ENCODE measurements at places on chromosomes 13 and 19. TPM values are rescaled to one million over a fixed set of nuclear protein-coding genes. Genes with fewer than 3 reads are reported as not detected.

The TEX30 gene
- 35.0 TPM for total RNA-seq

The NLRP7 gene
- total RNA-seq, result not detected

The HSD17B14 gene
- total RNA-seq, result 0.63 TPM

The NANOS3 gene
- total RNA-seq, result 0.65 TPM

The F7 gene
- total RNA-seq, result not detected

The FUT1 gene
- 0.45 TPM for total RNA-seq

- no peak overlapping the region for H3K27ac ChIP-seq
- no peak overlapping the region for H3K4me3 ChIP-seq
- DNase-seq, result no peak
- H3K4me1 ChIP-seq, result peaks cover 28% of the 10 kb centered on the region
These were observed 7.1 kb downstream of the RBM26 start for GRCh38 chr13:79398915-79399314.

DNA sequence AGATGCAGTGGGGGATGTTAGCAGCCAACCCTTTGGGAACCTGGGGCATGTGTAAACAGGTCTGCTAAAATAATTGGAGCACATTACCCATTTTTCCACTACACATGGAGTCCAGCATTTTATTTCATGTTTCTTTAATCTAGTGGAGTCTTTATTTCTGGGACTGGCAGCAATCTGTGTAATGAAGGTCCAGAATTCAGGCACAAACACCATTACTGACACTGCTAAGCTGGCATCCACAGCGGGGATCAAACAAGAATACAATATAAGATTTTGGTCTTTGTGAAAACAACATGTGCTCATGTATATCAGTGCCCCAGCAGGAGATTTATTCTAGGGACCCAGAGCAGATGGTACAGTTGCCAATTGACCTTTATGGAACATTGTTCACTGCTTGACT lies 1587.0 kb upstream of the PRR20A start:
- H3K4me1 ChIP-seq, result no peaks in the 10 kb centered on the region
- H3K4me3 ChIP-seq, result no peak overlapping the region
- H3K36me3 ChIP-seq, result no peaks in the 10 kb centered on the region
- H3K27me3 ChIP-seq, result no peaks in the 10 kb centered on the region

DNA sequence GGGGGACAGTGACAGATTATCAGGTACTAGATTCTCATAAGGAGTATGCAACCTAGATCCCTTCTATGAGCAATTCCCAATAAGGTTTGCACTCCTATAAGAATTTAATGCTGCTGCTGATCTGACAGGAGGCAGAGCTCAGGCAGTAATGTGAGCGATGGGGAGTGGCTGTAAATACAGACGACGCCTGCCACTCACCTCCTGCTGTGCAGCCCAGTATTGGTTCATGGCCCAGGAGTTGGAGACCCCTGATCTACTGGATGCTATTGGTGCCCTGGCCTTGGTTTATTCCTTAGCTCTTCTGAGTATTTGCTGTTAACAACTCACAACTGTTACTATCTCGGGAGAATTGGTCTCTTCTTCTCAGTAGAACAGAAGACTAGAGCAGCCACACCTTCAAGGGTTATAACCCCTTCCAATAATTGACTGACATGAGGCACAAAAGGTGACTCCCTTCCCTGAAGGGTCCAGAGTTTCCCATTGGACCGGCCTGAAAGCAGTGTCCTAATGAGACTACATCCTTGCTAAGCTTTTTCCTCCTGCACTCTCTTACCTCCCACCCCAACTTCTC lies 35.0 kb upstream of the RBM26 start:
- DNase-seq, result no peak
- no peaks in the 10 kb centered on the region for H3K36me3 ChIP-seq
- peaks cover 7% of the 10 kb centered on the region for H3K4me1 ChIP-seq
- no peaks in the 10 kb centered on the region for H3K27me3 ChIP-seq
- H3K27ac ChIP-seq, result no peak overlapping the region

GRCh38 chr13:95494082-95494681 lies 58.3 kb upstream of the CLDN10 start:
- H3K36me3 ChIP-seq, result no peaks in the 10 kb centered on the region
- H3K27me3 ChIP-seq, result peaks cover 6% of the 10 kb centered on the region
- no peak overlapping the region for H3K27ac ChIP-seq
- no peak overlapping the region for H3K4me3 ChIP-seq
- no peak for DNase-seq
- no peaks in the 10 kb centered on the region for H3K4me1 ChIP-seq

- H3K4me3 ChIP-seq, result no peak overlapping the region
- peaks cover 2% of the 10 kb centered on the region for H3K4me1 ChIP-seq
- no peaks in the 10 kb centered on the region for H3K36me3 ChIP-seq
These were observed 41.9 kb downstream of the CERS4 start for GRCh38 chr19:8251025-8251472.

- H3K27ac ChIP-seq, result no peak overlapping the region
- H3K27me3 ChIP-seq, result peaks cover 2% of the 10 kb centered on the region
- H3K4me3 ChIP-seq, result no peak overlapping the region
- no peaks in the 10 kb centered on the region for H3K4me1 ChIP-seq
- DNase-seq, result no peak
These were observed 396.5 kb downstream of the IRS2 start for GRCh38 chr13:109389892-109390345.

- H3K27ac ChIP-seq, result no peak overlapping the region
- H3K27me3 ChIP-seq, result no peaks in the 10 kb centered on the region
- no peaks in the 10 kb centered on the region for H3K36me3 ChIP-seq
- H3K4me1 ChIP-seq, result no peaks in the 10 kb centered on the region
These were observed 222.9 kb upstream of the HTR2A start for GRCh38 chr13:47119575-47120235.

- H3K36me3 ChIP-seq, result no peaks in the 10 kb centered on the region
- H3K27me3 ChIP-seq, result peaks cover 27% of the 10 kb centered on the region
- H3K4me3 ChIP-seq, result no peak overlapping the region
- DNase-seq, result peak; percentile 9
- H3K27ac ChIP-seq, result no peak overlapping the region
These were observed 54.7 kb downstream of the C13orf46 start for GRCh38 chr13:113918981-113919701.

- DNase-seq, result no peak
- H3K27ac ChIP-seq, result no peak overlapping the region
- H3K4me1 ChIP-seq, result no peaks in the 10 kb centered on the region
- H3K27me3 ChIP-seq, result no peaks in the 10 kb centered on the region
- no peaks in the 10 kb centered on the region for H3K36me3 ChIP-seq
- H3K4me3 ChIP-seq, result no peak overlapping the region
These were observed 599.7 kb upstream of the SLITRK1 start for GRCh38 chr13:84481958-84482357.

GRCh38 chr13:48818495-48819356 lies 157.0 kb upstream of the FNDC3A start:
- no peaks in the 10 kb centered on the region for H3K36me3 ChIP-seq
- DNase-seq, result no peak
- H3K4me1 ChIP-seq, result peaks cover 12% of the 10 kb centered on the region
- no peaks in the 10 kb centered on the region for H3K27me3 ChIP-seq
- no peak overlapping the region for H3K4me3 ChIP-seq
- H3K27ac ChIP-seq, result no peak overlapping the region

DNA sequence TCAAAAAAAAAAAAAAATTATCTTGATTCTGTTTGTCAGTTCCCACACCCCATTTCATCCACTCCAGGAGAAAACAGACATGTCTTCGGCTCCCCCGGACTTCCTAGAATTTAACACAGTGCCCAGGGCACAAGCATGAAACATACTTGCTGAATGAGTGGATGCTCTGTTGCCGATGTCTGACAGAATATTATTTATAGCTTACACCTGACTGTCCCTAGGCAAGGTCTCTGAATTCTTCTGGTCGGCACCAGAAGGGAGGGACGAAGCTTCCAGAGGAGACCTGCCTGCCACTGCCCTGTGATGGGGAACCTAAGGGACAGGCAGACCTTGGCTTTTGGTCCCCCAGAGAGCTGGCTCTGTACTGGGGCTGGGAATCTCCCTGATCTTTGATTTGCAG lies 43.9 kb upstream of the PEG3 start:
- H3K27ac ChIP-seq, result no peak overlapping the region
- H3K4me1 ChIP-seq, result no peaks in the 10 kb centered on the region
- no peak overlapping the region for H3K4me3 ChIP-seq
- DNase-seq, result no peak
- H3K36me3 ChIP-seq, result peaks cover 3% of the 10 kb centered on the region

DNA sequence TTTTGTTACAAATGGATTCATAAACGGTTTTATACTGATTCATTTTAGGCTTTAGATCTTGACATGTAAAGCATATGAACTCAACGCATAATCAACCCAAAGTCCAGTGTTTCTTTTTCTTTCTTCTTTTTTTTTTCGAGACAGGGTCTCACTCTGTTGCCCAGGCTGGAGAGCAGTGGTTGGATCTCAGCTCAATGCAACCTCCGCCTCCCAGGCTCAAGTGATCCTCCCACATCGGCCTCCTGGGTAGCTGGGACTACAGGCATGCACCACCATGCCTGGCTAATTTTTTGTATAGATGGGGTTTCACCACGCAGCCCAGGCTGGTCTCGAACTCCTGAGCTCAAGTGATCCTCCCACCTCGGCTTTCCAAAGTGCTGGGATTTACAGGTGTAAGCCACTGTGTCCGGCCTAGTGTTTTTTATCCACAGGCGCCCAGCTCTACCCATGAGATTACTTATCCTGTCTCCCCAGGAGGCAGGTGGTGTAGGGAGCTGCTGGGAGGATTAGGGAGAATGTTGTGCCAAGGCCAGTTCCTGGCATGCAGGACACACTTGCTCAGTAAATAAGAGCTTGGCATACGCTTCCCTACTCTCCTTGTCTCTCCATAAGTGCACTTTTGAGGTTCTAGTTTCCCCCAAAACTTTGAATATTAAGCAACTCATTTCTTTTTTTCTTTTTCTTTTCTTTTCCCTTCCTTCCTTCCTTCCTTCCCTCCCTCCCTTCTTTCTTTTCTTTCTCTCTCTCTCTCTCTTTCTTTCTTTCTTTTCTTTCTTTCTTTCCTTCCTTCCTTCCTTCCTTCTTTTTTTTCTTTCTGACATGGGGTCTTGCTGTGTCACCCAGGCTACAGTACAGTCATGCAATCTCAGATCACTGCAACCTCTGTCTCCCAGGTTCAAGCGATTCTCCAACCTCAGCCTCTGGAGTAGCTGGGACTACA lies 4.8 kb upstream of the CEBPA start:
- H3K27ac ChIP-seq, result no peak overlapping the region
- H3K4me1 ChIP-seq, result no peaks in the 10 kb centered on the region
- H3K4me3 ChIP-seq, result no peak overlapping the region
- H3K27me3 ChIP-seq, result peaks cover 23% of the 10 kb centered on the region
- no peak for DNase-seq

- H3K4me1 ChIP-seq, result peaks cover 24% of the 10 kb centered on the region
- peak overlapping the region; percentile 30 for H3K27ac ChIP-seq
- H3K36me3 ChIP-seq, result peaks cover 36% of the 10 kb centered on the region
- no peaks in the 10 kb centered on the region for H3K27me3 ChIP-seq
These were observed 2.0 kb upstream of the SYCE2 start for GRCh38 chr19:12921047-12921446.

GRCh38 chr19:31427857-31428256 lies 78.6 kb upstream of the TSHZ3 start:
- no peak overlapping the region for H3K4me3 ChIP-seq
- H3K36me3 ChIP-seq, result no peaks in the 10 kb centered on the region
- DNase-seq, result no peak
- H3K4me1 ChIP-seq, result no peaks in the 10 kb centered on the region
- H3K27ac ChIP-seq, result no peak overlapping the region
- no peaks in the 10 kb centered on the region for H3K27me3 ChIP-seq

DNA sequence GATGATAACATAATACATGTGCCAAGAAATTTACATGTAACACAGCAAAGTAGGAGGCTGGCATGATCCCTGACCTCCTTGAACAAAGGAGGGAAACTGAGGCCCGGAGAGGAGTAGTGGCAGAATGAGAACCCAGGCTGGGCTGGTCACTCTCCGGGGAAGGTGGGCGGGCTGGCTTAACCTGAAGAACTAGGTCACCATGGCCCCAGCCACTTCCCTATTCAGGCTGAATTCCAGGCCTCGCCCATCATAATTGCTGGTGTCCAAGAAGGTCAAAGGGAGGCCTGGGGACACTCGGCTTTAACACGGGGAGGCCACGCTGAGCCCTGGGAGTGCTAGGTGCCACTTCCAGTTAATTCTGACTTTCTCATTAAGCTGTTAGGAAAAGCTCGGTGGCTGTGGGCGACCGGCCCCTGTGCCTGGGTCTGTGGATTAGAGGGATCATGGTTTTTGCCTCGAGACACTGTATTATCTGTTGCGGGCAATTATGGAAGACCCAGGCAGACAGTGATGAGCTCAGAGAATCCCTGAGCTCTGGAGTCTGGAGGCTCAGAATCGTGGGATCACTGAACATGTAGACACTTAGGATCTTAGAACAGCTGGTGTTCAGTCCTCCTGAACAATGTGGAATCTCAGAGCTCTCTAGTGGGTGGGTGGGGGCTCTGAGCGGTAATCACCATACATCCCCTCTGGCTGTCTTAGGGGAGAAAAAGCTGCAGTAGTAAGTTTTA lies 5.0 kb upstream of the TINCR start:
- no peak overlapping the region for H3K27ac ChIP-seq
- no peak overlapping the region for H3K4me3 ChIP-seq
- DNase-seq, result no peak
- H3K4me1 ChIP-seq, result peaks cover 5% of the 10 kb centered on the region
- H3K27me3 ChIP-seq, result peaks cover 4% of the 10 kb centered on the region

DNA sequence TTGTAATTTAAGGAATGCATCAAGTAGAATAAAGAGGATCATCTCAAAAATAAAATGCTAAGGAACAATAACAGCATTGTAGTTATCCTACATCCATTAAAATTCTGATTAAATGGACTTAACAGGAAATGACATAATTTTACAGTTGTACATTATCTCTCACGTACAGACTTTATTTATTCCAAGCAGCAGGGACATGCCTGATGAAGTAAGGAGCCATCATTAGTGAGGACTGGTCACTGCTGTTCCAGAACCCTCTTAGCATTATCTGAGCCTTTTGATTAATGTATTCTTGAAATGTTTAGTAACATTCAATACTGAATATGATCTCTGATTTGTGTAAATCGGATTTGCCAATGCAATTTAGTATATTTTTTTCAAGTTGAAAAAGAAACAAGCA lies 516.1 kb downstream of the DACH1 start:
- H3K27ac ChIP-seq, result no peak overlapping the region
- DNase-seq, result no peak
- H3K36me3 ChIP-seq, result no peaks in the 10 kb centered on the region
- no peaks in the 10 kb centered on the region for H3K27me3 ChIP-seq

GRCh38 chr13:114282041-114282670 lies 755 bp downstream of the UPF3A start:
- H3K27me3 ChIP-seq, result no peaks in the 10 kb centered on the region
- no peak for DNase-seq
- peaks cover 48% of the 10 kb centered on the region for H3K4me1 ChIP-seq
- H3K27ac ChIP-seq, result peak overlapping the region; percentile 85
- H3K4me3 ChIP-seq, result peak overlapping the region; percentile 77

- no peak overlapping the region for H3K4me3 ChIP-seq
- no peaks in the 10 kb centered on the region for H3K4me1 ChIP-seq
- H3K27me3 ChIP-seq, result no peaks in the 10 kb centered on the region
- no peaks in the 10 kb centered on the region for H3K36me3 ChIP-seq
- no peak overlapping the region for H3K27ac ChIP-seq
These were observed 58.8 kb downstream of the SLC10A2 start for GRCh38 chr13:103007427-103007762.

DNA sequence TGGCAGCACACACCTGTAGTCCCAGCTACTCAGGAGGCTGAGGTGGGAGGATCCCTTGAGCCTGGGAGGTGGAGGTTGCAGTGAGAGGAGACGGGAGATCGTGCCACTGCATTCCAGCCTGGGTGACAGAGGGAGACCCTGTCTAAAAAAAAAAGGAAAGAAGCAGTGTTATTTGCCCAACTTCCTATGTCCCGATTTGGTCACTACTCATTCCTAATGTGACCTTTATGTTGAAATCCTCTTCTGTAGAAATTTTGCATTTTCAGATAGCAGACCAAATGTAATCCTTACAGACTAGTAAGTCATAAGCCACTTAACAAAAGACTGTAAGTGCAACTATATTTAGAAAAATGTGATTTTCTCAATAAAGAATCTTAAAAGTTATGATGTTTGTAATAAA lies 18.2 kb upstream of the STK24 start:
- H3K4me3 ChIP-seq, result no peak overlapping the region
- no peak for DNase-seq
- H3K36me3 ChIP-seq, result no peaks in the 10 kb centered on the region
- peaks cover 13% of the 10 kb centered on the region for H3K4me1 ChIP-seq
